DMS153 (cell line): ENCODE measurements at places on chromosomes 6 and 20.

GRCh38 chr20:60024801-60025200 lies 66.6 kb downstream of the CDH26 start:
- no peak for DNase-seq

GRCh38 chr6:158377860-158378259 lies 65.6 kb downstream of the TULP4 start:
- DNase-seq: peak; percentile 35

DNA sequence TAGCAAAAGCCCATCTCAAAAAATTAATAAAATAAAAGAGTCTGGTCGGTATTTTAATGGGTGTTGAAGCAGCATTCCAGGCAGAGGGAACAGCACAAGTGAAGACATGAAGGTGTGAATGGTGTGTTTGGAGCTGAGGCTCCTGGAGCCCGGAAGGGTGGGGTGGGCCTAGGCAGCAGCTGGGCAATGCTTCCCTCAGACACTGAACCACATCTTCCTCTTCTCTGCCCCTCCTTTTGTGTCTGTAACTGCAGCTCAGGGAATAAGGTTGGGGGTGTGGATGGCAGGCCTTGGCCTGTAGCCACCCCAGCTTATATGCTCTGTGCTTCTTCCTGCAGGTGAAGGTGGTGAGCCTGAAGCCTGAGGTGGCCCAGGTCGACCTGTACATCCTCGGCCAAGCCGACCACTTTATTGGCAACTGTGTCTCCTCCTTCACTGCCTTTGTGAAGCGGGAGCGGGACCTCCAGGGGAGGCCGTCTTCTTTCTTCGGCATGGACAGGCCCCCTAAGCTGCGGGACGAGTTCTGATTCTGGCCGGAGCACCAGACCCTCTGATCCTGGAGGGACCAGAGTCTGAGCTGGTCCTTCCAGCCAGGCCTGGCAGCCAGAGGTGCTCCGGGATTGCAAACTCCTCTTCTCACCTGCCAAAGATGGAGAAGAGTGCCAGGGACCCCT lies 26.6 kb downstream of the POFUT1 start:
- no peak for DNase-seq

DNA sequence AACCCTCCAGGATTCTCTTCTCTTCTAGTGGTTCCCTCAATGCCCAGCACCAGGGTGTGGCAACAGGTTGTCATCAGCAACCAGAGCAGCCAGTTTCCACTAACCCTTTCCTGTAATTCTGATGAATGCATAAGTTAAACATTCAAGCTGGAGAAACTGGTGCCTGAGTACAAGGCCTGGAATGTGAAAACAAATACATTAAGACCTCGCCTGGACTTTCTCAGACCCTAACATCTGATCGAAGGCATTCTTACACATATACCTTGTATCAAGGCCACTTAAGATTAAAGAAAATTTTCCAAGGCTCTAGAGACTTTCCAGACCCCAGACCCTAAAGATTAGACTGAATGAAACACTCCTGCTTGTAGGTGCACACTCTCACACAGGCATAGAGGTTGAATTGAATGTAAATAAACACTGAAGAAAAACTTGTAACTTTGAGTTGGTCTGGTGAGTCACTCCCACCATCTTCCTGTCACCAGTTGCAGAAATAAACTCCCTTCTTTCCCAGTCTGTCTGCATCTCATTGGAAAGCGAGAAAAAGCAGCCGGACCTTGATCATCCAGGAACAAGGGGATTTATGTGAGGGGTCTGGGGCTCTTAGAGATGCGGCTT lies 9.0 kb downstream of the LRP11 start:
- DNase-seq: no peak

DNA sequence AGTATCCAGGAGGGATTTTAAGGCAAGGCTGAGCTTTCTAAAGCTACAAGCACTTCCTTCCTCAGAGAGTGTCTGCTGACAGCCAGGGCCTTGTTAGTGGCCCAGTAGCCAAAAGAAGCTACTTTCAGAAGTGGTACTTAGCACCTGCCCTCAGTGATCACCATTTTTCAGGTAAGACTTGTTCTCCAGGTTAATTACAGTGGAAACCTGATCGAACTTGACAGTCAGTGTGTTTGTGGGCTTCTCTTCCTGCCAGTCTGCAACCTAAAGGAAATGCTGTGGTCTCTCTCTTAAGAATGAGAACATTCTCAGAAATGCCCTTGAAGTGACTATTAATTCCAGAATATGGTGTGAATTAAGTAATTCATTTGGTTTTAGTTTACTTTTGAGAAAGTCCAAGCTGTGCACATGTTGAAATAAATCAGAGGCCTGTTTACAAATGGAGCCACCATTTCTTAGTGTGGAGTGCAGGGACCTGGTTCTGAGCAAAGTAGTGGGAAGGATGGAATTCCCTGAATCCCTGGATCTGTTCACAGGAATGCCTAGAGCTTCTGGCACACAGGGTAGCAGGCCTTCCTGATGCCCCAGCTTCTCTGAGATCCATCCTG lies 185.3 kb upstream of the AGPAT4 start:
- DNase-seq: no peak

DNA sequence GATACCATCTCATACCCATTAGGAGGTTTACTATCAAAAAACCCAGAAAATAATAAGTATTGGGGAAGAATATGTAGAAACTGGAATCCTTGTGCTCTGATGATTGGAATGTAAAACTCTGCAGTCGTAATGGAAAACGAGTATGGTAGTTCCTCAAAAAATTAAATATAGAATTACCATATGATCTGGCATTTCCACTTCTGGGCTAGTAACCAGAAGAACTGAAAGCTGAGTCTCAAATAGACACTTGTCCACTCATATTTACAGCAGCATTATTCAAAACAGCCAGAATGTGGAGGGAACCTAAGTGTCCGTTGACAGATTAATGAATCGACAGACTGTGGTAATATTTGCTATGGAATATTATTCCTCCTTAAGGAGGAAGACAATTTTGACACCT lies 44.3 kb downstream of the FOXC1 start:
- DNase-seq: no peak

DNA sequence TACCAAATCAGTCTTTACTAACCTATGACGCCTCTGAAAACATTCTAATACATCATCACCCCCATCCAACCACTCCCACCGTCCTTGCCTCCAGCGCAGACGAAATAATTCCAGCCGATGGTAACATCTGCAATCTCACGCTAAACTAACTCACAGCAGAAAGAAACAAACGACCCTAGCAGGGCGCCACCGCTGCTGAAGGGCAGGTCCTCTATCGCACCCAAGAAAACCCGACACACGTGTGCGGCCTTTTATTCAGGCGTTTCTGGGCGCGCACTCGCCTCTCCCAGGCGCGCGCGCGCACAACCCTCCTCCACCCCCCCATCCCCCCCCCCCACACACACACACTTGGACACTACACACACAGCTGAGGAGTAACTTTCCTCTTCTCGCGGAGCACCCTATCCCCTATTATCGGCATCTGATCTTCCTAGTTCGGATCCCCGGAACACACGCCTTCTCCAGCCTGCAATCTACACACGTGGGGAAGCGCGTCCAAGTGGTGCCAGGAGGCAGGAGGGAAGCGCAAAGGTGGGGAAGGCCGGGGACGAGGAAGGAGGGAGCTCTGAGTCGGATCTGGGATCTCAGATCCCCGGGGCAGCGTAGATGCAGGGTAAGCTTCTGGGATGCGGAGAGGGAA lies 1.4 kb downstream of the GFOD1 start:
- no peak for DNase-seq

- no peak for DNase-seq
These were observed 229.4 kb upstream of the PLN start for GRCh38 chr6:118318648-118319047.

DNA sequence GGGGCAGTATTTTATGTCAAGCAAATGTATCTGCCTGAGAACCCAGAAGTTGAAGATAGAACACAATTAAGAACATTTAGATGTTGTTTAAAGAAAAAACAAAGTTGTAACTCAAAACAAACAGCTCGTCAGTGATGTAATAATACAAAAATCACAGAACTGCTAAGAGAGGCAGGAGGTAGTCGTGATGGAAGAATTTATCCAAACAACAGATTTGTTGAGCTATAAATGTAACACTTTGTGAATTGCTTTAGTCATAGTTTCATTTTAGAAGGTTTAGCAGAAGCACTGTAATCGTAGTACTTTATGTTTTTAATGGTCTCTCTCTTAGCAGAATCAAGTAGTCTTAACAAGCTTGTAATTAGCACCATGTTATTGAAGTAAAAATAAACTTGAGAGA lies 73.6 kb downstream of the SCAF8 start:
- DNase-seq: no peak

DNA sequence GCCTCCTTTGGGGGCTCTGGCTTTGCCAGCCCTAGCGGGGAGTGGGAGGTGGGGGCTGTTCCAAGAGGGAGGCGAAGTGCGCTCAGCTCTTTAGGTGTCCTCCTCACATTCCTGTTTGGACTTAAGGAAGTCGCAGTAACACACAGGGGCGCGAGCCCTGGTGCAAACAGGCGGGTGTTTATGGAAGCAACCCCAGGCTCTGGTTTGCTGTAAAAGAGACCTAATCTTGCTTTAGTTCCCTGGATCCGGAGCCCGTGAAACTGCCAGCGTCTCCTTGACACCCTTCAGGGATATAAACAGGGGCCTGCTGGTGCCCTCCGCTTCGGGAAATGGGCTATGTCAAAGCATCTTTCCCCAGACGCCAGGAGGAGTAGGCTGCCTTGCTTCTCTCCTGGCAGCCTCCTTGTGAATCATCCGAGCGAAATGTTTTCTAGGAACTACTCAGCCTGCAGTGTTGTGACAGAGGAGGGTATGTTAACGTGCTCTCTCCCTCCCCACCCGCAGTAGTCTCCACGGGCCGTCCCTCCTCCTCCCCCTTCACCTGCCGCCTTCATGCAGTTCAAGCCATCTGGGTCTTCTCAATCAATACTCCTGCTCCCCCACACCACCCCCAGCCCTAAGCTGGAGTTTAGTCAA lies 168.0 kb upstream of the LRFN2 start:
- DNase-seq: no peak

DNA sequence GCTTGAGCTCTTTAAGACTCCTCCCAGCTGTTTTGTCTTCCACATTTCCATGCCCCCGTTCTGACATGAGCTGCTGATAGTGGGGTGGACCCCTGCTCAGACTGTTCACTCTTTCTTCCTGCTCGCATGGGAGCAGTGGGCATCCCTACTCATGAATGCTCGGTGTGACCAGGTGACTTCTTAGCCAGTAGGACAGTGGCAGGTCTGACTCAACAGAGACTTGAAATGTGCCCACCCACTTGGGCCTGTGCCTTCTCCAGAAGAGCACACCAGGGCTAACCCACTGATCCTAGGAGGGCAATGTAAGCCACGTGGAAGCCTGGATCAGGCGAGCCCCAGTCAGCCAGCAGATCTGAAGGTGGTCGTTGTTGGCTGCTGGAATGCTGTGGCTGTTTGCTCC lies 582.0 kb downstream of the QKI start:
- no peak for DNase-seq

GRCh38 chr20:38387953-38388352 lies 41.7 kb downstream of the LBP start:
- no peak for DNase-seq

GRCh38 chr20:10877342-10877741 lies 203.5 kb upstream of the JAG1 start:
- no peak for DNase-seq

DNA sequence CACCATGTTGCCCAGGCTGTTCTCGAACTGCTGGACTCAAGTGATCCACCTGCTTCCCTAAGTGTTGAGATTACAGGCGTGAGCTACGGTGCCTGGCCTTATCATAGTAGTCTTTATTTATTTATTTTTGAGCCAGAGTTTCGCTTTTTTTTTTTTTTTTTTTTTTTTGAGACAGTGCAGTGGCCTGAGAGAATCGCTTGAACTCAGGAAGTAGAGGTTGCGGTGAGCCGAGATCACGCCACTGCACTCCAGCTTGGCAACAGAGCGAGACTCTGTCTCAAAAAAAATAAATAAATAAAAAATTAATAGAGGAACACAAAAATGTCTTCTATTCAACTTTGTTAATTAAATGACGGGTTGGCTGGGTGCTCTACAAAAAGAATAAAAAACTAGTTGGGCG lies 12.9 kb downstream of the MAPRE1 start:
- no peak for DNase-seq

DNA sequence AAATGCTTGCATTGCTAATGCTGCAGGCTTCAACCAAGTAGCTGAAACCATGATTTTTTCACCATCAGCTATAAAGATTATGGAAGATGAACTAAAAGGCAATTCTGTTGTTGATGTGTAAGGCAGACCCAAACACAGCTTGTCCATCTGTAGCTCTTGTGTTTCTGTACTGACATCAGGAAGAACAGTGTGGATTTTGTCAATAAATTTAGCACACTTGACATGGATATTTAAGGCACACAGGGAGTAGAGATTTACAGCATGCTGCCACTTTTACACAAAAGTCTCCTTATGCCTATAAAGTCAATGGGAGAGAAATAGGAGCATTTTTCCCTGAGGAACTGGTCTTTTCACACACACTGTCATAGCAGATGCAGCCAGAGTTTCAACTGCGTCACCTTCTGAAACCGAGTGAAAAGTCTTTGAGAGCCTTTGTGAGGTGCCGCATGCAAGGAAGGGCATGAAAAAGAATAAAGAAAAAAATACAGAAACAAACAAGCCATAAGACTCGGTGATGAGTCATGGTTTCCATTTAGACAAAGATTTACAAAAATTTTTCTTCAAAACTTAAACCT lies 261.4 kb upstream of the TFAP2D start:
- DNase-seq: no peak

GRCh38 chr6:168133687-168134559 lies 54.9 kb upstream of the FRMD1 start:
- DNase-seq: no peak

DNA sequence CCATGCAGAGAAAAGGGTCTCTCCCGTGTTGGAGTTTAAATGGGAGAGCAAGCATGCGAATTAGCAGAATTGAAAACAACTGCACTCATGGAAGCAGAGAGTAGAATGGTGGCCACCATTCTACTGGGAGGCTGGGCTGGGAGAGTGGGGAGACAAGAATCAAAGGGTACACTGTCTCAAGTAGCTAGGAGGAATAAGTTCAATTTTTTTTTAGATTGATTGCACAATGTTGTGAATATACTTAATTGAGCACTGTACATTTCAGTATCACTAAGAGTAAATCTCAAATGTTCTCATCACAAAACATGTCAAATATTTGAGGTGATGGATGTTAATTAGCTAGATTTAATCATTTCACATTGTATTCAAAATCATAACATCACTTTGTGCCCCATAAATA lies 34.6 kb upstream of the FAM50B start:
- DNase-seq: no peak

DNA sequence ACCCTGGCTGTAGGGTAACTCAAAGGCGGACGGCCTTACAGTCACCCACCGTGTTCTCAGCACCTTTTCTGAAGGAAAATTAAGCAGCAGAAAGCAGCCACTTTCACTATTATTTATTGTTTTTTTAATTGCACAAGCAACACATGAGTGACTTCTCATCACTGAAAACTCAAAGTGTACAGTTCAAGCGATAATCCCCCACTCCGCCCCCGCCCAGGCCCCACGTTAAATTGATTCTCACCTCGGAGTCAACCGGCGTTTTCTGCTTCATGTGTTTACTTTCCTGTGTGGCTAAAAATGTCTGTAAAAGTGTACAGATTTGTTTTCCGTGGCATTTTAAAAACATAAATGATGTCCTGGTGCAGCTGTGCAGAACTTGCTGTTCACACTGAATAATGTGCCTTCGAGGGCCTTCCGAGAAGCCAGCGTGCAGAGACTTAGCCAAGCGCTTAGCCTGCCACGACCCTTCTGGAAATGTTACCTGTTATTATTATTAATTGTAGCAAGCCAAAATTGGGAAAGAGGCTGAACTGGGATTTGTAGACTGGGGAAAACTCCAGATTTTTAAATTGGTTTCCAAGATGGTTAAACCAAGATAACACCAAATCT lies 335.7 kb downstream of the CDH4 start:
- no peak for DNase-seq
